ENCODE measurements at places on chromosomes 1 and 21.

- no peak for ATAC-seq
Measured at GRCh38 chr1:177973585-177973984, 3.7 kb upstream of the SEC16B start.

DNA sequence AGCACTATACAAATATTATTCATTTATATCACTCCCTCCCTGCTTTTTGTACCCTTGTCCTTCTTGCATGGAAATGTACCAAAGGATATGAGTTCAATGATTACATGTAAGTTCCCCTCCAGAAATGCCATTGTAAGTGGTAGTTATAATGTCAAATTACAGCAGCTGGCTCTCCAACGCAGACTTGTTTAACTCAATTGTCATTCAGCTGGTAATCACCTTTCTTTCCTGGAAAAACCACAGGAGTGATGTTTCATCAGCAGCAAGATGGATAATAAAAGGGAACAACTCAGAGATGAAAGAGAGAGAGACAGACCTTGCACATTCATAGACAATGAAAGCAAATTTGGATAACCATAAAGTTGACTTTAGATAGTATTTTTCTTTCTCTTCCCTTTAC lies 578.6 kb upstream of the PBX1 start:
- ATAC-seq, result no peak

DNA sequence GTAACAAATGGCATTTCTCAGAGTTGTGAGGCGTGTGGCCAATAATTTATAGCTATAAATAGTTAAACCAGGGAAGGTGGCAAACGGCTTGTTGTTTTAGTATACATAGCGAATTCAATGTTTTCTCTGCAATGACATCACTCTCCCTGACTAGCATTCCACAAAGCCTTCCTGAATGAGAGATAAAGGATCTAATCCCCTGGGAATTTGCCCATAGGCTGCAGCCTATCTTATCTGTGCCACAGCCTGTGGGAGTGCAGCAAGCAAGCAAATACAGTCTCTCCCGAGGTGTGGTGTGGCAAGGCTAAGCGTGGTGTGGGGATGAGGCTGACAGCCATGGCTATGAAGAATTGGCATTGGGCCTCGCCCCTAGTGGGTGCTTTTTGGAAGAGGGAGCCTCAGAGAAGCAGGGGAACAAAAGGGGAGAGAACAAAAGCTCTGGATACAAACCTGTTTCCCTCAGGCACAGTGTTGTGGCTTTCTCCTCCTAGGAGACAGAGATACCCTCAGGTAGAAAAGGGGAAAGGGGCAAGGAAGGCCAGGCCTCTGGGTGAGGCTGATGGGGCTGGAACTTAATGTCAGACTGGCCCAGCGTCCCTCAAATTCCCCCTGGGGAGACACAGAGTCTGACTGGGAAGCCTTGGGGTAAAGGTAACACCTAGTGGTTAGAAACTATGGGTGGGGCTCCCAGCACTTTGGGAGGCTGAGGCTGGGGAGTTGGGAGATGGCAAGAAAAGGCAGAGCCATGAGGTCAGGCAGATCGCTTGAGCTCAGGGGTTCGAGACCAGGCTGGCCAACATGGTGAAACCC lies 8.9 kb downstream of the TAGLN2 start:
- no peak for ATAC-seq

- ATAC-seq, result no peak
Measured at GRCh38 chr1:68497358-68497698, 446 bp upstream of the DEPDC1 start.

DNA sequence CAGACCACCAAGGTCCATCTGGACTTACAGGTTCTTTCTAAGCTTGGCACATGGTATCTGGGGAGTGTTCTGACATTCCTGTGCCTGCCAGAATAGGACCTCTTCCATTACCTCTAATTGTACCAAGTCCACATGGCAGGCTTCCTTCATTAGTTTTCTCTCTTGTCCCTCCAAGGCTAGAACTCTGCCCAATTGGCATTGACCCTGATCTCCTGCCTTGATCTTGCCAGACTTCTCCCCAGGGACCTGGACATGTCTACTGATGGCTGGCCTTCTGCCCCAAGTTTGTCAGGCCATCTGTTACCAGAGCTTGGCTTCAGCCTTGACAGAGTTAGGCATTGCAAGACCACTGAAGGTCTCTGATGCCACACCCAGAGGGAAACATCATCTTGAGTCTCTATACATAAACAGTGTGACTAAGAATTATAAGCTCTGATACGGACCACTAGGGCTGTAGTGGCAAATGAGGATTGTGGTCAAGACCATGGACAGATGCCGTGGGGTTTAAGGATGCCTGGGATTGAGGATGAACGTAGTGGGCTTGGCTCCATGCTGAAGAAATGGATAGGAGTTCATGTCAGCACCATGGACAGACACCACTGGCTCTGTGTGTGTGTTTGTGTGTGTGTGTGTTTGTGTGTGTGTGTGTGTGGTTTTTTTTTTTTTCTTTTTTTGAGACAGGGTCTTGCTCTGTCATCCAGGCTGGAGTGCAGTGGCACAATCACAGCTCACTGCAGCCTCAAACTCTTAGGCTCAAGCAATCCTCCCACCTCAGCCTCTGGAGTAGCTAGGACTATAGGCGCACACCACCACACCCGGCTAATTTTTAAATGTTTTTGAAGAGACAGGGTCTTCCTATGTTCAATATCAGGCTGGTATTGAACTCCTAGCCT lies 19.5 kb upstream of the PSMB2 start:
- no peak for ATAC-seq

DNA sequence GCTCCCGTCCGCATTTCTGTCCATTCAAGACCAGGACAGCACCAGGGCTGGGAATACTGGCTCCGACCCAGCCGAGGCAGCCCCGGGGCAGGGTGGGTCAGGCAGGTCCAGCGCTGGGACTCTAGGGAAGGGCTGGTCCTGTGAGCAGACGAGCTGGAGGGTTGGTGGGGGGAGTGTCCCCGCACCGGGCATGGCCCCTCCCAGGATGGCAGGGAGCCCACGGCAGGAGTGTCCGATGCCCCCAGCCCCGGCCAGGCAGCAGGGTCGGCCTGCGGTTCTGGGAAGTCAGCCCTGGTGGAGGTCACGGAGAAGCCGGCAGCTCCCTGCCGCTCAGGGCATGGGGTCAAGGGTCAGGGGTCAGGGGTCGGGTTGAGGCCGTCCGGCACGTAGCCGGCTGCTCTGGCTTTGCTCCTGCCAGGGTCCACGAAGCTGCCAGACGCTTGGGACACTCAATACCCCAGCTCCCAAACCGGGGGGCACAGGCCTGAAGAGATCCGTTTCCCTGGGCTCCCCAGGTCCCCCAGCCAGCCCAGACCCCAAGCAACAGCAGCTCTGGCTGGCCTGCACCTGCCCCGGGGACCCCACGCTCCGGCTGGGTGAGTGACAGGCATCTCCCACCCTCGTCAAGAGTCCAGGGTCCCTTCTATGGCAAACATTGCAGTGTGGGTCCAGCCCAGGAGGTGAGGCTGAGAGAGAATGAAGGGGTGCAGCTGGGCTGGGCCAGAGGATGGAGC lies 6.7 kb downstream of the C1QTNF12 start:
- ATAC-seq, result no peak

DNA sequence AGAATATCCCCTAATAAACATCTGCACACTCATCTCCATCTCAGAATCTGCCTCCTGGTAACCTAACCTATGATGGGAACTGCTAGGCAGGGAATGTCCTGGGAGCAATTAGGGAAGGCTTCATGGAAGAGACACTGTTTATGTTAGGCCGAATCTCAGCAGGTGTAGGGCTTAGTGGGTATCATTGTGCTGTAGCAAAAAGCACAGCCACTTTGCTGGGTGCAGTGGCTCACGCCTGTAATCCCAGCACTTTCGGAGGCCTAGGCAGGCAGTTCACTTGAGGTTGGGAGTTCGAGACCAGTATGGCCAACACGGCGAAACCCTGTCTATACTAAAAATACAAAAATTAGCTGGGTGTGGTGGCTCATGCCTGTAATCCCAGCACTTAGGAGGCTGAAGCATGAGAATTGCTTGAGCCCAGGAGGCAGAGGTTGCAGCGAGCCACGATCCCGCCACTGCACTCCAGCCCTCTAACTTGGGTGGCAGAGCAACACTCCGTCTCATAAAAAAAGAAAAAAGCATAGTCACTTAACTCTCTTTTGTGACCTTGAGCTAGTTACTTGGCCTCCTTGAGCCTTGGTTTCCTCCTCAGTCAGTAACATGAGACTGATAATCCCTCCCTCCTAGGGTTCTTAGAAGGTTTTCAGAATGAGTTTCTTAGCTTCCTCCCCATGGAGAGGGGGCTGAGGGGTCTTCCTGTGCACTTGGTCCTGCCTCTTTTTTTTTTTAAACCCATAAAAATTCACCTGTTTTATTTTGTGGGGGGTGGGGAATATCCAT lies 3.5 kb downstream of the RAB42 start:
- no peak for ATAC-seq

GRCh38 chr1:8137481-8138244 lies 111.6 kb upstream of the ERRFI1 start:
- ATAC-seq, result no peak

GRCh38 chr1:230913496-230913895 lies 45.2 kb upstream of the C1orf198 start:
- no peak for ATAC-seq

- no peak for ATAC-seq
Measured at GRCh38 chr1:116470671-116471070, 97.6 kb downstream of the ATP1A1 start.

- no peak for ATAC-seq
Measured at GRCh38 chr1:43971336-43971980, 1.6 kb downstream of the DPH2 start.

GRCh38 chr1:9910076-9910422 lies at the start of gene CTNNBIP1:
Gene CTNNBIP1 (minus strand): TSS chr1:9910269. CDS start chr1:9872064, 38,205 bp downstream.
- peak; percentile 84 for ATAC-seq

GRCh38 chr1:235657269-235657668 lies 7.7 kb upstream of the GNG4 start:
- no peak for ATAC-seq

DNA sequence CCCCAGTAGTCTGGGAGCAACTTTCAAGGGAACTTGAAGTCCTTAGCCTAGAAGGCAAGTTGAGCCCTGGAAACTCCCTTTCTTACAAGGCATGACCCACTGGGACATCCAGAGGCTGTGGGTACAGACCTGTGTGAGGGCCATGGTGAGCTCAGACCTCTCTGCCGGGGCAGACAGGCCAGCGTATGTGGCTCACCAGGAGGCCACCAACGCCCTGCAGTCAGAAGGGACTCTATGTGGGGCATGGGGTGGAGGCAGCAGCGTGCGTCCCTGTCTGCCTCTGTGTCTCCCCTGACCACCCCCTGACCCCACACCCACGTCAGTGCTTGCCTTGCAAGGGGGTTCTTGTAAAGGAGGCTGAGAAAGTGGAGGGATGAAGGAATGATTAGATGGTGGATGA lies 10.8 kb downstream of the COQ8A start:
- ATAC-seq, result no peak

DNA sequence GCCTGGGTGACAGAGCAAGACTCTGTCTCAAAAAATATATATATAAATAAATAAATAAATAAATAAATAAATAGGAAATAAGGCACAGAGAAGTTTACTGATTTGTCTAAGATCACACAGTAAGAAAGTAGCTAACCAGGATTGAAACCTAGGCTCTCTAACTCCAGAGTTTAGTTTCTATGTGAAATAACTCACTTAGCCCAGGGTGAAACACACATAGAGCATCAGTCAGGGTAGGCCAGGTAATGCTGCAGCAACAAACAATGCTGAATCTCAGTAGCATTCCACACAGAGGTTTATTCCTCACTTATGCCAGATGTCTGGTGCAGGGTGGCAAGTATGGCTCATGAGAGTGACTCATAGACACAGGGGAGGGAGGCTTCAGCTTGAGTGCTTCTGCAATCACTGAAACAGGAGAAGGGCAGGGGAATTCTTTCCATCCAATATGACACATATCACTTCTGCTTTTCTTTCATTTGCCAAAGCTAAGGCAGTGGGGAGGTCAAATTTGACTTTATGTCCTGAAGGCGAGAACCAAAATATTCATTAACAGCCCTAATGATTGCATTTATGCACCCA lies 37.1 kb upstream of the KANK4 start:
- peak; percentile 46 for ATAC-seq

- peak; percentile 93 for ATAC-seq
Measured at GRCh38 chr1:224542783-224543440, 73.2 kb upstream of the CNIH3 start.

GRCh38 chr1:110443451-110443850 lies 7.5 kb upstream of the PROK1 start:
- no peak for ATAC-seq

GRCh38 chr1:10596780-10597179 lies 122.0 kb downstream of the PEX14 start:
- no peak for ATAC-seq

DNA sequence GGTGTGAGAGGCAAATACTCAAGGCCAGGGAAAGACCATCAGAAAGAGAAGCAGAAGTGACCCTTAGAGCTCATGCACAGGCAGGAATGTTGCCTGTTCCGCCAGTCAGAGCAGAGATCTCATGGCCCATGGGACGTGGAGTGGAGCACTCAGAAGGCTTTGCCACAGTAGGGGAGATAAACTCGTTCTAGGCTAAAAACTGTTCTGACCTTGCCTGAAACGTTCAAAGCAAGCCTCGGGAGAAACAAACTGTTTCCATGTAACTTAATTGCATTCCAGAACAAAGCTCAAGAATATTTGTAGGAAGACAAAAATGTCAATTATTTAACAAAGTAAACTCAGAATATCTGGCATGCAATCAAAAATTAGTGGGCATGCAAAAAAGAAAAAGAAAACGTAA lies 20.7 kb upstream of the SLC19A1 start:
- no peak for ATAC-seq

Measured in activated CD4-positive, CD25-positive, alpha-beta regulatory T cell treated with anti-CD3 and anti-CD28 coated beads, Interleukin-2, amount 50 U/mL, for 24 hours (primary cell).